H7 (cell line): ENCODE measurements at places on chromosomes 16 and 17. TPM values are rescaled to one million over a fixed set of nuclear protein-coding genes. Genes with fewer than 3 reads are reported as not detected.
A peak's percentile ranks its signal among the peaks of the same experiment; 100 is the strongest.

Gene CDC6
- total RNA-seq: 80.8 and 83.6 TPM in 2 replicates

DNA sequence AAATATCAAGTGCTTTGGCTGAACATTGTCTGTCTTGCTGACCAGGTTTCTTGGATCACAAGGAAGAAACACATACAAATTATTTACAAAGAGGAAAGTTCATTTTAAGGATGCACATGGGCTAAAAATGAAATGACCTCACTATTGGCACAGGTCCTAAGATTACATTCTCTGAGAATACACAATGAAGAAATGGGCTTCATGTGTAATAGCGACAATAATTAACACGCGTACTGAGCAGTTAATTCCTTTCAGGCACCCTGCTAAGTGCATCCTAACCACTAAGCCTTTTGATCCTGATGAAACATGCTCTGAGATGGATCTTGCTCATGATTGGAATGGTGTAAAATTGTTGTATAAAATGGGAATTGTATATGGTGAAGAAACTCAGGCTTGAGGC lies 429.0 kb downstream of the HS3ST4 start:
- no peak for DNase-seq

GRCh38 chr16:25063102-25063501 lies 47.9 kb upstream of the ARHGAP17 start:
- DNase-seq: no peak

- DNase-seq: peak; percentile 21
These were observed 54.5 kb downstream of the MRC2 start for GRCh38 chr17:62681939-62682381.

DNA sequence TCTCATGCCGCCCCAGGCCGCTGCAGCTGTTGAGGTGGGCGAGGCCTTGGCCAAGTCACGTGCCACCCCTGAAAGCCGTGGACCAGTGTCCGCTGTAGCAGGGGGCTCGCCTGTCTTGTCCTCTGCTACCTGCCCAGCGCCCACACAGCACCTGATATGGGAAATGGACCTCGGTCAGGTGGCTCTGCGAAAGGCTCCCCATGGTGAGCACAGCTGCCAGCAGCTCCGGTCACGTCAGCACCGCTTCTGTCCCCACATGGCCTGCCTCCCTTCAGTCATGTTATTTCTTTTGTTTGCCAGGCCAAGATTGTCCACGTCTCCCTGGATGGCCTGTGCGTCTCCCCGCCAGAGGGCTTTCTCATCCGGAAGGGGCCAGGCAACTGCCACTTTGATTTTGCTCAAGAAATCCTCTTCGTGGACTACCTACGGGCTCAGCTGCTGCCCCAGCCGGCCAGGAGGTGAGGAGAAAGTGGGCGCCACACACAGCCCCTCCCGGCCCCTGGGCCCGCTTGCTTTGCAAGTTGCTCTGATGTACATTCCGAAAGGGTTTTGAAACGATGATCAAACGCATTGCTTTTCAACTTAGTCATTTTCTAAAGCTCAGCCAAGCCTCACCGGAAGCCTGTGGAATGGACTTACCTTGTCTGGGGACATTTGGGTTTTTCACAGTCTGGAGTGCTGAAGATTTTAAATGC lies 219.8 kb downstream of the KATNIP start:
- DNase-seq: no peak

- DNase-seq: no peak
These were observed 2.1 kb downstream of the CPD start for GRCh38 chr17:30380643-30381339.

Gene AARSD1
- 28.7 and 34.2 TPM in 2 replicates for total RNA-seq

DNA sequence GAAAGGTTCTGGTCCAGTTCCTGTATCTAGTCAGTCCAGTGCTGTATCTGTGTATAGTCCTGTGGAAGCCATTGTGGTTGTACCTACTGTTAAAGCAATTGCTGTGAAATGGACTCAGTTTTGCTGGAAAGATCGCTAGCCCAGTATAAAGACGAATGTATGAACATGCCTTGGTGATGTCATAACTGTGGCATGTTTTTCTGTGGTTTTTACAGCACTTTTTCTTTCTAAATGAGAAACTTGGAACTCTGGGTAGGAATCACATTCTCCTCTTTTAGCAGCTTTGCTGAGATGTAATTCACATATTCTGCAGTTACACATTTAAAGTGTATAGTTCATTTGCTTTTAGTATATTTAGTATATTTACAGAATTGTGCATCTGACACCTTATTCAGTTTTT lies 58.1 kb downstream of the MAP2K4 start:
- no peak for DNase-seq

- DNase-seq: peak; percentile 15
These were observed 18.4 kb downstream of the CMTM3 start for GRCh38 chr16:66622863-66623262.

Gene ZNF287
- 1.4 and 4.7 TPM in 2 replicates for total RNA-seq

- no peak for DNase-seq
These were observed 184.9 kb downstream of the SEC14L1 start for GRCh38 chr17:77325577-77326075.

DNA sequence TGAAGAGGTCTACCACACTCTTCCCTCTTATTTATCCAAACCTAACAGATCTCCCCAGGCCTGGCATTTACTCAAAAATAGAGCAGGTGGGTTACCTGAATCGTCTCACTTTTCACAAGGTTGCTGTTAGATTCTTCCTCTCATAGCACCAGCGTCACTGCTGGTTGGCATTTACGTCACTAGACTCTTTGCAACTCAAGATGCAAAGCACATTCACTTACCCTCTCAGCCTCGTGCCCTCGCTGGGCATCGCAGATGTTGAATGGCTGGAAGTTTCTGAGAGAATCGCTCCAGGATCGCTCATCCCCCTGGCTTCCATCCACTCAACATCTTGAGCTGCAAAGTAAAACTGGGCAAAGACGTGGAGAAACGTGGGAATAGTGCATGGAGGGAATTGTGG lies 21.9 kb downstream of the GSG1L start:
- no peak for DNase-seq

Gene USP43
- total RNA-seq: 4.5 and 5.0 TPM in 2 replicates

- DNase-seq: peak; percentile 32
These were observed 13.8 kb downstream of the SMIM5 start for GRCh38 chr17:75647061-75647460.

Gene NXN
- total RNA-seq: 127 and 142 TPM in 2 replicates

Gene KCNJ2
- 0.11 and 0.14 TPM in 2 replicates for total RNA-seq

GRCh38 chr17:17725752-17726457 lies 44.6 kb downstream of the RAI1 start:
- DNase-seq: no peak
